ENCODE measurements at places on chromosomes 12 and 14. TPM values are rescaled to one million over a fixed set of nuclear protein-coding genes. Genes with fewer than 3 reads are reported as not detected.

Gene CRIP2
- 106 TPM for total RNA-seq

Gene REM2
- total RNA-seq, result 5.5 TPM

Gene BHLHE41
- 5.5 TPM for total RNA-seq

Gene KRT71
- not detected for total RNA-seq

Gene ACTN1
- 18.9 TPM for total RNA-seq

Gene ZNF219
- 12.9 TPM for total RNA-seq

Gene MFAP5
- not detected for total RNA-seq

Gene SERPINA10
- not detected for total RNA-seq

Gene GPRC5D
- not detected for total RNA-seq

Gene SLC38A4
- 2.1 TPM for total RNA-seq

Gene SIRT4
- 3.0 TPM for total RNA-seq

Gene SYCP3
- 0.46 TPM for total RNA-seq

Gene SLC6A12
- 11.8 TPM for total RNA-seq

Gene KRT6C
- not detected for total RNA-seq

Gene NRXN3
- total RNA-seq, result 107 TPM

Gene KCNH5
- 10.6 TPM for total RNA-seq

Gene KRT2
- total RNA-seq, result not detected

Gene ADAMTS20
- total RNA-seq, result 0.46 TPM

Gene TEX52
- total RNA-seq, result not detected

Gene RERG
- total RNA-seq, result 9.0 TPM

Gene KRT77
- total RNA-seq, result not detected

Gene LMBR1L
- 77.3 TPM for total RNA-seq

Gene C14orf39
- total RNA-seq, result 0.92 TPM

Gene RASSF9
- total RNA-seq, result 7.2 TPM

Gene CAPZA3
- not detected for total RNA-seq

Gene CMA1
- total RNA-seq, result not detected

Gene TAS2R30
- total RNA-seq, result 9.5 TPM

Gene ASIC1
- total RNA-seq, result 31.1 TPM

Gene OTX2
- 17.1 TPM for total RNA-seq

Gene OR4E2
- total RNA-seq, result not detected

Gene GPR84
- total RNA-seq, result 0.23 TPM

Gene TSPAN19
- 0.92 TPM for total RNA-seq

Gene KRT75
- not detected for total RNA-seq

Gene MOAP1
- total RNA-seq, result 126 TPM

Gene BBOF1
- 16.1 TPM for total RNA-seq

Gene LAG3
- not detected for total RNA-seq

Gene RTL1
- total RNA-seq, result 0.92 TPM

Gene RCOR1
- total RNA-seq, result 11.3 TPM

Gene CEP83
- total RNA-seq, result 31.1 TPM

Gene SOAT2
- not detected for total RNA-seq

Gene RPGRIP1
- 0.69 TPM for total RNA-seq

Gene MGST1
- total RNA-seq, result 14.5 TPM

Gene FLRT2
- 46.6 TPM for total RNA-seq

Gene SYT1
- 235 TPM for total RNA-seq

Gene NTF3
- 6.2 TPM for total RNA-seq
